ENCODE measurements at places on chromosomes 5 and 9.

GRCh38 chr9:115254287-115255180, 136.6 kb upstream of the TNC start:
- DNase-seq: no peak

GRCh38 chr9:6229619-6230018, 14.0 kb downstream of the IL33 start:
- no peak for DNase-seq

DNA sequence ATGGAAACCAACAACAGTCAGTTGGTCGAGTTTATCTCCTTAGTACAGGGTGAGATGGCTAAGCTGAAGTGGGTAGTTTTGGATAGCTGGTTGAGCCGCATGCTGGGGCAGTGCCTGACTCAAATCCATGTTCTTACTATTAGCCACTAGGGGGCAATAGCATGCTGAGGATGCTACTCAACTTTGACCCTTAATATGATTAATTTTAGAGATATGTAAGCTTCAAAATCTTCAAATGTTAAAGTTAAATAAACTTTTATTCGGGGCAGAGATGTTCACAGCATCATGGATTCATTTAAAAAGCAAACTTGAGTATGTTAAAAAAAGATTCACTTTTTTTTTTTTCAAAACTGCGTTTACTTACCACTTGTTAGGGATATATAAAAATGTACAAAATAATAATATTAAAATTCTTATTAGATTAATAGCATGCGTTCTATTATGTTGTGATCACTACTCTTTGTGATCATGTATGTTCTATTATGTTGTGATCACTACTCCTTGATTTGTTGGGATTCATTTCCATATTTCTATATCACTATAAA, 57.0 kb downstream of the C9orf153 start:
- DNase-seq: peak; percentile 32

DNA sequence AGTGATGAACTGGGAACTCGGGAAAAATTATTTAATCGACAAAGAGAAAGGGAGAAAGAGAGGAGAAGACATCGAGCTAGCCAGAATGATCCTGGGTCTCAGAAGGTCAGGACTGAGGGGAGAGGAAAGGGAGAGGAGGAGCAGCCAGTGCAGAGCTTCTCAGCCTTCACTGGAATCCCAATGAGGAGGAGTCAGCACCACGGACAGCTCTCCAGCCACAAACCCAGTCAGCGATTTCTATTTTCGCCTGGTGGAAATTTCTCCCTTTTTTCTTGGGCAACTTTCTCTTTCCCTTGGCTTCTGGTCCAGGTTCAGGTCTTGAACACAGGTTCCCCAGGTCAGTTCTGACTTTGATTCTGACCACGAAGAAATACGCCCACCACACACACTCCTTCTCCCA, 1.6 kb upstream of the BRINP1 start:
- DNase-seq: no peak

GRCh38 chr9:110101531-110102161, 106.3 kb downstream of the C9orf152 start:
- no peak for DNase-seq

DNA sequence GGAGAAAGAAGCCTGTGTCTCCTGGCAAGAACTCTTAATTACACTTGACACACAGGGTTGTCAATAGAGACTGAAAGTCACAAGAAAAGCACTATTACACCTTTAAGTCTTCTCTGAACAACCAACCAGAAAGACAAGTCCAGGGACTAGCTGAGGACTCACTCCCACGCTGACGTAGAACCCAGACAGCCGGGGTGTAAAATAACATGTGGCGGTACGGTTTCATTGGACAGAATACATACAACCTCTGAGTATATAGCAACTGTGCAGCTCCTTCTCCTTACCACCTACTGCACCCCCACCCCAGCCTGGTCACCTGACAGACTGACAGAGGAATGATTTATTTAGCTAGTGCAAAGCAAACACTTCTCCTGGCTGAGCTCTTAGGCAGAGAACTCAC, 103.4 kb upstream of the RASEF start:
- DNase-seq: peak; percentile 5

- DNase-seq: no peak
Observed at GRCh38 chr5:111173476-111173875, 50.7 kb upstream of the CAMK4 start.

DNA sequence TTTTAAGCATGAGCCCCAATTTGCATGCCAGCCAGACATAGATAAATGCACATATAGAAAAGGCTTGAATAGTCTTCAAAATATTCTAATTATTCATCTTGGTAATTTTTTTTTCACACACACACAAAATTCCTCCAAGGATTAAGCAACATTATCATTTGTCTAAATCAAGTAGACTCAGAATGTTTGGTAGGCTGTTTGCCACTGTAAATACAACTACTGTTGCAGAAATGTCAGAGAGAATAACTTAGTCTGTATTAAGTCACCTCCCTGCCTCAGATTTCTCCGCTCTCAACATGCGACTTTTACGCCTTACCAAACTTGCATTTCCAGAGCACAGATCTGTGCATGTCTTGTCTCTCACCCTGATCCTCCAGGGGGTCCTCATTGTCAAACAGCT, 265.6 kb upstream of the C9orf72 start:
- no peak for DNase-seq

- no peak for DNase-seq
Observed at GRCh38 chr5:5304361-5305020, 118.0 kb upstream of the ICE1 start.

DNA sequence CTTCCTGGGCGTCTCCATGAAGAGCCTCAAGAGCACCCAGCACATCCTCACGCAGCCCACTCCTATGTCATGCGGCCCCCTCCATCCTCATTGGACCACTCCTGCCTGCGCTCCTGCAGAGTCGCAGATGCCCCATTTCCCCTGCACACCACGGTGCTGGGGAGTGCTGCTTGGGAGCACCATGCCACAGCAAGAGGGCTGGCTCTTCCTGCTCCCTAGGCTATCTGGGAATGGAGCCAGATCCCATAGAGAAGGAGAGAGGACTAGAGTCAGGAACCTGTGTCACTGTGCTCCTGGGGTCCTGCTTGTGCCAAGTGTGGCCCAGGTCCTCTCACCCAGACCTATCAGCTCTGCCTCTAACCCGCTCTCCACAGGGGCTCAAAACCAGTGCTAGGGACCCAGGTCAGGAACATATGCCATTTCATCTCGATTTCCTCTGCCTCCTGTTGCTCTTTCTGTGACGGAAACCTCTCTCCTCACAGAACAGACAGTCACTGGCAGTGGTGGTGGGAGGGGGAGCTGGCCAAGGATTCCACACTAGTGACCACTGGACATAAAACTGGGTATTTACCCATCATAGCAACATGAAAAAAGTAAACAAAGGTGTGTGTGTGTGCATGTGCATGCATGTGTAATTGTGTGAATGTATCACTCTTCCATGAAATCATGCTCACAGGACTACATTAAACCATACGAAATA, 178.4 kb downstream of the TTLL11 start:
- DNase-seq: no peak

- DNase-seq: no peak
Observed at GRCh38 chr9:136194540-136194939, 10.4 kb downstream of the LHX3 start.

DNA sequence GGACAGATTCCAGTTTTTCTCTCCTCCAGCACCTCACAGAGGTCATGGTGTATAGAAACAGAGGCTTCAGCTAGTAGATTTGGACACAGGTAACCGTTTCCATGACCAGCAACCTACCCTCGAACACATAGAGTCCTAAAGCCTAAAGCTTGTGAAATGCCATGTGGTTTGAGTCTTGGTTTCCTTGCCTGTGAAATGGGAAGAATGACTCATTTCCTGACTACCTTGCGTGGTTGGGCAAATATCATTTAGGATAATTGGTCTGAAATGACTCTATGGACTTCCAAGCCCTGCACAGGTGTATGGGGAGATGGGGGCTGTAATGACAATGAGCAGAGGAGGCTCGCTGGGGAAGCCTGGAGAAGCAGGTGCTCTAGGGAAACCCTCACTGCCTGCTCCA, 134.6 kb downstream of the TTLL11 start:
- DNase-seq: peak; percentile 13

DNA sequence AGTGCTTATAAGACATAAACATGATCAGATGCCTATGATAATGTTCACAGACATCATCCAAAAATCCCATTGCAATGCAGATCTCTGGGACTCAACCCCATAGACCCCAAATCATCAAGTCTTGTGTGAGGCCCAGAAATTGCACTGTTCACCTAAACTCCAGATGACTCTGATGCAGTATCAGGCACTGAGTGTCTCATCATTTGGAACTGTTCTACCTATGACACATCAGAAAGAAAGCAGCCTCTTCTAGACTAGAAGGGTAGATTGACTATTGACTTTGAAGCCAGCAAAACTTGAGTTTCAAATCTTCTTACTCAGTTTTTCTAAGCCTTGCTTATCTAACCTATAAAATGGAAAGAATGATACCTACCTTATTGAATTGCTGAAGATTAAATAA, 58.7 kb upstream of the PAPPA start:
- no peak for DNase-seq

DNA sequence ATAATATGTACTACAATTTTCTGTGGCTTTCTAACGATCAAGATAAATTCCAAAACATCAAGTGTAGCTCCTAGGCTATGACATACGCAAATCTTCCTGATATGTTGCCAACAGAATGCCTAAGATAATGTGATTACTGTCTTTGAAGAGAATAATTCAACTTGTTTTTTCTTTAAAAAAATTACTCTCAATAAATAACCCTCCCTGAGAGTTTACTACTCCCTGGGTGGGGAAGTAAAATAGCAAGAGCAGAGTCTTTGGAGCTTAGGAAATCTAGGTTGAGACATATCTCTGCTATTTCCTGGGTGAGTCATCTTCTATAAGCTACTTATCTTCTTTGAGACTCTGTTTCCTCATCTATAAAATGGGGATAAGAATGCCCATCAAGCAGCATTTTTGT, 201.2 kb downstream of the ACTL7B start:
- no peak for DNase-seq

- DNase-seq: peak; percentile 85
Observed at GRCh38 chr5:107805824-107806223, 135.1 kb upstream of the EFNA5 start.

GRCh38 chr5:53479045-53479589, 1.3 kb upstream of the FST start:
- no peak for DNase-seq

DNA sequence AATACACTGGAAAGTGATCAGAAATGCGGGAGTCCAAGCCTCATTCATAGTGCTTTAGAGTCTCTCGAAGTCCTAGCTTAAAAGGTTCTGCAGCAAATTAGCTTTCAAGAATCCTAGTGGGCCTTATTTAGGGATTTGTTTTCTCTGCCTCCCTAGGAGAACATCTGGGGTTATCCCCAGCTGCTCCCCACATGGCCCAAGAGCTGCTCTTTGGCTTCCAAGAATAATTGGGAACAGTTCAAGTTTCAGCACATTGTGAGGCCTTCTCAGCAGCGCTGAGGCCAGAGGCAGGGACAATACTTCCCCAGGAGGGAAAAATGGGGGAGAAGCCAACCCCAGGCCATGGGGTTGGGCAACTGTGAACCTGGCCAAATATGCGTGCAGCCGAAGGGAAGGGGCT, 108.7 kb downstream of the LIFR start:
- DNase-seq: no peak

DNA sequence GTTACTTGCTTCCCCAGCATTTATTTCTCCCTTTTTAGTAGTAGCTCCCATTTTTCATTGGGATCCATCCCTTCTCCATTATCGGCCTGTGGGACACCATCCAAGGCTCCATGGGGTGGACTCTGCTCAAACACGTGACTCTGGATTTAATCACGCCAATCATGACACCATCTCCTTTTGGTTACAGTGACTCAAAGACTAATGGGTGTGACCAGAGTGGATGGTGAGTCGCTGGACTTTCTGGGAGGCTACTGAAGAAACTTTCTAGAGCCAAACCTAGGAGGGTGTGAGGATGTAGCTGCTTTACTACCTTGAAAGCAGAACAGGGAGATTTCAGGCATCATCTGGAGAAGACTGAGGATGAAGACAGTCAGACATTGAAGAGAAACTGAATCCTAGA, 93.1 kb downstream of the PJA2 start:
- DNase-seq: no peak

DNA sequence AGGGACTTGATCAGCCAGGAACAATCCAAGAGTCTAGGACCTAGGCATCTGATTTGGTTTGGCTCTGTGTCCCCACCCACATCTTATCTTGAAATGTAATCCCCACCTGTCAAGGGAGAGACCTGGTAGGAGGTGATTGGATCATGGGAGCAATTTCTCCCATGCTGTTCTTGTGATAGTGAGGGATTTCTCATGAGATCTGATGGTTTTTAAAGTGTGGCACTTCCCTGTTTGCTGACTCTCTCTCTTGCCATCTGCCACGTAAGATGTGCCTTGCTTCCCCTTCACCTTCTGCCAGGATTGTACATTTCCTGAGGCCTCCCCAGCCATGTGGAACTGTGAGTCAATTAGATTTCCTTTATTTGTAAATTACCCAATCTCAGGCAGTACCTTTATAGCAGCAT, 201.7 kb upstream of the ACTBL2 start:
- DNase-seq: no peak

DNA sequence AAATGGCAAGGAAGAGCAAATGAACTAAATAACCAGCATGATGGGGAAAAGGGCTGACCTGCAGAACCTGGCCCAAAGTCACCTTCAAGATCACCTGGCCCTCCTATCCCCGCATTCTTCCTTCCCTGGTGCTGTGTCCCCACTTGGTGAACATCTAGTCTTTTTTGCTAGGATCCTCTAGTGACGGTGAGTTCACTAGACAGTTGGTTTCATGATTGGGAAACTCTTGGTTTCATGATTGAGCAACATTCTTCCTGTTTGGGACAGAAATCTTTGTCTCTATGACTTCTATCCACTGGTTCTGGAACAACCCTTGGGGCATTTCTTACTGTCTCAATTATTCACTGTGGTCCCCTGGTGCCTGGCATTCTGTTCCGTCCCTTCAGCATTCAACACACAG, 50.2 kb upstream of the DAB2IP start:
- no peak for DNase-seq

- DNase-seq: no peak
Observed at GRCh38 chr9:34456151-34456550, 2.2 kb downstream of the FAM219A start.

GRCh38 chr9:73152953-73153352, 1.3 kb downstream of the ANXA1 start:
- no peak for DNase-seq

DNA sequence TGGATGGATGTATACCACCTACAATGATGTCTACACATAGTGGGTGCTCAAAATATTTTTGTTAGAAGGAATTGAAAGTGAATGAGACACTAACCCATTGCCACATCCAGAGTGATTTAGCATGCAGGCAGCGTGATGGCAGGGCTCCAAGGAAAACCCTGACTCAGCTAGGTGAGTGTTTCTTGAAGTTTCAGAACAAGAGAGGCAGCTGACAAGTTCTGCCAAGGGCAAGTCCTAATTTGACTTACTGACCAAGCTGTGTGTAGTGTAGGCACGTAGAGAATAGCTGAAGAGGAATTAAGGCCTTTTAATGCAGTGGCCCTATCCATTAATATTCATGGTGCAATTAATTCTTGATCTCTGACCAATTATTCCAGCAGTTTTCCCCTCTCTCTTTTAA, 107.8 kb upstream of the ATP10B start:
- no peak for DNase-seq

Measured in NCI-H1436 (cell line).